Caco-2 (cell line): ENCODE measurements at places on chromosomes 12 and 14.

DNA sequence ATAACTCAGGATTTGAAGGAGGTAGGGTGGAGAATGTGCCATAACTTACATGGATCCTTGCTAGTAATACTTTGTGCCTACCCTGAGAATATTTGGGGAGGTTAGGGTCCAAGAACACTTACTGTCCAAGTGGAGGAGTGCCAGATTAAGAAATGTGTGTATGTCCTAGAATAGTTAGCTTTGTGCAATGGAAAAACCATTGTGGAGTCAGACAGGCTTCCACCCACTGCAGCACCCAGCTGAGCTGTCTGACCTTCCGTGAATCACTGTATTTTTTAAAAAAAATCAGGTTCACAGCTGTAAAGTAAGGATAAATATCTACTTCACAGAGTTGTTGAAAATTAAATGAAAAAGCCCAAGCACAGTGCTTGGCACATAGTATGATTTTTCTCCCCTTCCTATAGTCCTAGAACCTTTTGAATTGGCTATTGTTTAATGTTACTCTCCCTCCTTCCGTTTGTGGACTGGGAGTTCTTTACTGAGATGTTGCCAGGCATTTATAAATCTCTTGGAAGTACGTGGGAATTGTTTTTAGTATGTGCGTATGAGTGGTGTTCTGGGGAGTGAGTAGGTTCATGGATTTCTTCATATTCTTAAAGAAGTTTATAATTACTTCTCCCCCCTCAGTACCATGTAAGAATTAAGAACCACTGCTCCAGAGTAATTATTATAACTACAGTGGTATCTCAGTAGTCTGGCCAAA is 9.2 kb downstream of the RAB21 start:
- no peaks in the 10 kb centered on the region for H3K36me3 ChIP-seq
- H3K27ac ChIP-seq, result no peak overlapping the region
- H3K4me1 ChIP-seq, result no peaks in the 10 kb centered on the region
- no peak overlapping the region for H3K4me3 ChIP-seq

- H3K27ac ChIP-seq, result no peak overlapping the region
- H3K27me3 ChIP-seq, result no peaks in the 10 kb centered on the region
- no peak overlapping the region for H3K4me3 ChIP-seq
- no peaks in the 10 kb centered on the region for H3K36me3 ChIP-seq
- no peaks in the 10 kb centered on the region for H3K4me1 ChIP-seq
- DNase-seq, result no peak
Measured at GRCh38 chr12:79765157-79765556, 74.4 kb upstream of the PAWR start.

DNA sequence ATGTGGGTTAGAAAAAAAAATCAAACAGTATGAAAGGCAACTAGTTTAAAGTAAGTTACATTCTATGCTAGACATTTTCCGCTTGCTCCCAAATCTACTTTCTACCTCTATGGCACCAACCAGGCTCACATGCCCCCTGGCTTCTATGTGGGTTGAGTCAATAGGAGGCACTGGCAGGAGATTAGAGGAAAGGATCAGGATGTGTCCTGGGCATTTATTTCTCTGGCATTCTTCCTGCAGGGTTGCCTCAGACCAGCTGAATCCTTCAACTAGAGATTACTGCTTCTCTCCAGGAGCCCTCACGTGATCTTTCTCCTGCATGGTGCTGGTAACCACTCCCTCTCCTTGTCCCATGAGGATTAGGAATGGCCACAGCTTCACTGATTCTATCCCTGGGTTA is 14.9 kb upstream of the CCDC60 start:
- H3K4me3 ChIP-seq, result no peak overlapping the region
- no peaks in the 10 kb centered on the region for H3K36me3 ChIP-seq
- no peaks in the 10 kb centered on the region for H3K4me1 ChIP-seq
- H3K27ac ChIP-seq, result no peak overlapping the region
- DNase-seq, result no peak
- H3K27me3 ChIP-seq, result no peaks in the 10 kb centered on the region

- no peaks in the 10 kb centered on the region for H3K27me3 ChIP-seq
- no peaks in the 10 kb centered on the region for H3K36me3 ChIP-seq
- H3K4me1 ChIP-seq, result peaks cover 13% of the 10 kb centered on the region; the same call in 1 of the 2 replicates
- no peak for DNase-seq
- no peak overlapping the region for H3K4me3 ChIP-seq
Measured at GRCh38 chr14:69948351-69948750, 69.1 kb downstream of the SMOC1 start.

DNA sequence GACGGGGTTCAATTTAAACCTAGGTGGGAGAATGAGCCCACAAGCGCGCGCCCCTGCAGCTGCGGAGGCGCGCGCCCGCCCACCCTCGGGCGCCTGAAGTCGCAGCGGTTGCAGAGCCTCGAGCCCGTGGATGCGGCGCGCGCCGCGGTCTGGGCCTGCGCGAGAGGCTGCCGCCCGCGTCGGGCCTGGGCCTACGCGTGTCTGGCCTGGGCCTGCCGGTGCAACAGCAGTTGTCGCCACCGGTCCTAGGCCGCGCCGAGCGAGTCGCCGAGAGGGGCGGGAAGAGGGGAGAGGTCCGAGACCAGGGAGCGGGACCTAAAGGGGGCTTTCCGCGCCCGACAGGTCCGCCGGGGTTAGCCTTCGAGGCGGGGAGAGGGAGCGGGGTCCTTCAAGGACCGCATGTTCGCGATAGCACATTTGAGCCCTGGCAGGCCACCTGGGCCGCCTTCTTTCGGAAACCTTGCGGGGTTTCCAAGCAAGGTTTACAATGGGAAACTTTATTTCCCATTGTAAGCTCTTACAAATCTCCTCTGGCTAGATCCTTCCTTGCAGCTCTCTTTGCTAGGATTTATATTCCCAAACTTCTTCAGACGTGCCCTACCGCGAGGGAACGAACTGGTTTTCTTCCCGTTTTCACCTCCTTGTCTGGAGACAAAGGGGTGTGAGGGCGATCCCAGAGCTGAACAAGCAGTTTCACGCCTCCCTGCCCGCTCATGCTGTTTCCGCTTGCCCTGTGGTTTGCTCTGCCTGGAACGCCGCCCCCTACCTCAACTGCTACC is 6.8 kb downstream of the SIX6 start:
- no peak overlapping the region for H3K27ac ChIP-seq
- no peaks in the 10 kb centered on the region for H3K27me3 ChIP-seq
- DNase-seq, result no peak
- no peaks in the 10 kb centered on the region for H3K36me3 ChIP-seq
- no peak overlapping the region for H3K4me3 ChIP-seq

GRCh38 chr12:110639336-110640141 is 25.6 kb downstream of the TCTN1 start:
- H3K27ac ChIP-seq, result no peak overlapping the region
- no peaks in the 10 kb centered on the region for H3K4me1 ChIP-seq
- H3K4me3 ChIP-seq, result no peak overlapping the region
- no peak for DNase-seq
- H3K27me3 ChIP-seq, result no peaks in the 10 kb centered on the region

DNA sequence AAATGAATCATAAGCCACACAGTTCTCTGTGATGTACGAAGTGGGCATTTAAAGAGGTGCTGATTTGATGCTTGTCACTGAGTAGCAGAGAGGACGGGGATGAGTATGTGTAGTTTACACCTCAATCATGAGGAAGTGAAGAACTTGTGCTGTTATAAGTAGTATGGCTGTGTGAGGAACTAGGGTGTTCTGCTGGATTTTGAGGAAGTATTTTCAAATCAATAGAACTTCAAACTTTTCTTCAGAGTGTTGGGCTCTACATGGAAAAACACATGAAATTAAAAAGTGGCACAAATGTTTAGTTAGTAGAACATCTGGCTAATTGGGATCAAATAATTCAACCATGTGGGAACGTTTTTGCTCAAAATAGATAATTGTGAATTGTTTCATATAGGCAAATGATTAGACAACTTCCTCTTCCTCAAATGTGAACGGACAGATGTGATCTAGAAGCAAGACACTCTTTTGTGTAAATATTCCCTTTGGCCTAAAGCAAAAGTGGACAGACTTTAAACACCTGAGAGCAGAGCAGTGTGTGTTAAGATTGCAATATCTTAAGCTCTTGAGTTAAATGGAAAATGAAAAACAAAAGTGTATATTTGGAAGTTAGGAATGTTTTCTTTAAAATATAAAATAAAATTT is 168.5 kb downstream of the NAV3 start:
- no peaks in the 10 kb centered on the region for H3K27me3 ChIP-seq
- no peak overlapping the region for H3K27ac ChIP-seq
- no peak overlapping the region for H3K4me3 ChIP-seq
- no peak for DNase-seq
- H3K4me1 ChIP-seq, result no peaks in the 10 kb centered on the region

- no peak overlapping the region for H3K4me3 ChIP-seq
- no peaks in the 10 kb centered on the region for H3K27me3 ChIP-seq
- H3K36me3 ChIP-seq, result no peaks in the 10 kb centered on the region
- H3K4me1 ChIP-seq, result no peaks in the 10 kb centered on the region
- no peak overlapping the region for H3K27ac ChIP-seq
Measured at GRCh38 chr12:124653169-124653931, 85.9 kb upstream of the NCOR2 start.

DNA sequence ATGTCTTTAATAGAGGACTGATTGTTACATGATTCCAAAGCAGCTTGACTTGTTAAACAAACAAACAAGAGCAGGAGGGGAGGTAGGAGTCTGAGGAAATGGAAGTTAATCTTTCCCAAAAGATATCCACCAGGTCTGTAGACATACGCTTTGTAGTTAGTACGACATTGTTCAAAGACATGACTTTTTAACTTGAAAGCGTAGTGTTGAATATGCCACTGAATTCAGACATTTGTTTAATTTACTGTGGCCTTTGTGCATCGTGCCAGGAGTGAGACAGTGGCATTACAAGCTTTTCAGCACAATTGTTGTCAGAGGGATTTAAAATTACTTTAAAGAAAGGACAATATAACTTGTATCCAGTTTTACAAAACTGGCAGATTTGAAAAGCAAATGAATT is 53.0 kb downstream of the SAV1 start:
- H3K27me3 ChIP-seq, result no peaks in the 10 kb centered on the region
- no peak overlapping the region for H3K4me3 ChIP-seq
- H3K36me3 ChIP-seq, result no peaks in the 10 kb centered on the region
